Esophagus mucosa (tissue), 1 donor: ENCODE measurements at places on chromosomes 1 and 21.

DNA sequence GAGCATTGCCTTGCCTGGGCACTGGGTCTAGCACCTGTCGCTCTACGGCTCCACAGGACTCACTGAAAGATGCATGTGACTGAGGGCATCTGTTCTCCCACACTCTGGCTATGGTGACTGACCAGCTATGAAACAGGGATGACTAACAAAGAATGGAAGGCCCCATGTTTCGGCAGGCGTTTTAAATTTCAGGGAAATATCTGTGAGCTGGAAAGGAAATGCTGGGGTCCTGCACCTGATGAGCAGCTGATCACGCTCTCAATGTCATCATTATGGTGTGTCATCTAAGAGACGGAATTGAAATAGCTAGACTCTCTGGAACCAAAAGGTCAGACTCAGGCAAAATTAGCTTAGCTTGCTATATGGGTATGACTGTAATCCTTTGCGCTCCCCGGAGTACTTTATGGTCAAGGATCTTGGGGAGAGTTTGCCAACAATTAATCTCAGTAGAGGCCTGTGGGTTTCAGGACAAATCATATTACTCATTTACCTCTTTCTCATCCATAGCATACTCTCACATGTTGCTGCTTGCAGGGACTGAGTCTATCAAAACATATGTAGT lies 24.5 kb upstream of the PALMD start:
- peak; percentile 95 for ATAC-seq

- ATAC-seq: peak; percentile 78
Measured at GRCh38 chr1:58576727-58577653, at the start of gene TACSTD2. TSS of gene TACSTD2 (minus strand) at chr1:58577252. CDS start at chr1:58577156, 96 bp downstream.

DNA sequence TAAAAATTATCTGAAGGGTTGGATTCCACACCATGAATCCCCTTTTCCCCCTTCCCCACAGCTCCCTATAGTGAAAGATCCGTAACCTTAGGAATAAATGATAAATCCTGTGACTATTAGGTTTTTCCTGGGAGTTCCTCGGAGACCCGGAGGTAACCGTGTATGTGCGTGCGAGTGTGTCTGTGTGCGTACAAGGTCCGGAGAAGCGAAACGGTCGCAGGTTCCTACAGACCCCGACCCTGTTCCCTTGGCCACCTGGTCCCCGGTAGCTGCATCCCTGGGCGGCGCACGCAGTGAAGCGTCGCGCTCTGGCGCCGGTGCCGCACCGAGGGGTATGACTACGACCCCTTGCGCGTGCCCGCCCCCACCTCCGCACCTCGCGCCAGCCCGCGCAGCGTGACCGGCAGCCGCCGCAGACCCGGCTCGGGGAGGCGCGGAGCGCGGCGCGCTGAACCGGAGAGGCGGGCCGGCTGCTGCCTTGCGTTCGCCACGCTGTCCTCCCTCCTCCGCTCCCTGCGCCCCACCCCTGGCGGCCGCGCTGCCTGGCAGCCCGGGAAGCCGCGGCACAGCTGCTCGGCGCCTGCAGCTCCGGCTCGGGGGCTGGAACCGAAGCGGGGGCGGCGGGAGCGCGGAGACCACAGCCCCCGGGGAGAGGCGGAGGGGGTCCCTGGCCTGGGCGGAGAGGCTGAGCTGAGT lies at the start of gene AK5:
AK5 (plus strand) TSS at position 529 of the 696 bp plus-strand sequence. CDS start 295 bp downstream, outside the sequence.
- peak; percentile 59 for ATAC-seq

DNA sequence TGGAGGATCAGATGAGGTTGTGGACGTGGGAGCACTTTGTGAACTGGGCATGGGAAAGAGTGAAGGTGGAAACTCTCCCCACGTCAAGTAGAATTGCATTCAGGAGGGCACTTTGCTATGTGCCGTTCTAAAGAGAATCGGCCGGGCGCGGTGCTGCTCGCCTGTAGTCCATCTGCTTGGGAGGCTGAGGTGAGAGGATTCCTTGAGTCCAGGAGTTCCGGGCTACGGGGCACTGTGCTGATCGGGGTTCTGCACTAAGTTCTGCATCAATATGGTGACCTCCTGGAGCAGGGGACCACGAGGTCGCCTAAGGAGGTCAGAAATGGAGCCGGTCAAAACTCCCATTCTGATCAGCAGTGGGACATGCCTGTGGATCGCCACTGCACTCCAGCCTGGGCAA lies 141.9 kb downstream of the PEX14 start:
- ATAC-seq: no peak

DNA sequence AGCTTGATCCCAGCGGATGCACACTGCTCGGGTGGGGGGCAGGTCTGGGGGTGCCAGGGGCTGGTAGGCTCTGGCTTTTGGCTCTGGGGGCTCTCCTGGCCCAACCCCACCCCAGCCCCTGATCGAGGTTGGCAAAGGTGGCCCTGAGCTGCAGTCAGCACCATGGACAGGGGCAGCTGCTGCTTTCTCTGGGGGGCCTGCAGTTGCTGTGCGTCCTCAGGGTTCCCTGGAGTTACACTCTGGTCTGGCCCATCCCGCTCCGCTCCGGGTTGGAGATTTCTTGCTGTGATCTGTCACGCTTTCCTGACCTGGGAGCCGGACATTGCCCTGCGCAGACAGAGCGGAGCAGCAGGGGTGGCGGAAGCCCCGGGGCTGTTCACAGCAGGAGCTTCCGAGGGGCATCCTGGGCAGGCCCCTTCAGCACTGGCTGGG lies 8.0 kb upstream of the PLCH2 start:
- ATAC-seq: no peak
